ENCODE measurements at places on chromosomes 5 and 9.
A peak's percentile ranks its signal among the peaks of the same experiment; 100 is the strongest.

DNA sequence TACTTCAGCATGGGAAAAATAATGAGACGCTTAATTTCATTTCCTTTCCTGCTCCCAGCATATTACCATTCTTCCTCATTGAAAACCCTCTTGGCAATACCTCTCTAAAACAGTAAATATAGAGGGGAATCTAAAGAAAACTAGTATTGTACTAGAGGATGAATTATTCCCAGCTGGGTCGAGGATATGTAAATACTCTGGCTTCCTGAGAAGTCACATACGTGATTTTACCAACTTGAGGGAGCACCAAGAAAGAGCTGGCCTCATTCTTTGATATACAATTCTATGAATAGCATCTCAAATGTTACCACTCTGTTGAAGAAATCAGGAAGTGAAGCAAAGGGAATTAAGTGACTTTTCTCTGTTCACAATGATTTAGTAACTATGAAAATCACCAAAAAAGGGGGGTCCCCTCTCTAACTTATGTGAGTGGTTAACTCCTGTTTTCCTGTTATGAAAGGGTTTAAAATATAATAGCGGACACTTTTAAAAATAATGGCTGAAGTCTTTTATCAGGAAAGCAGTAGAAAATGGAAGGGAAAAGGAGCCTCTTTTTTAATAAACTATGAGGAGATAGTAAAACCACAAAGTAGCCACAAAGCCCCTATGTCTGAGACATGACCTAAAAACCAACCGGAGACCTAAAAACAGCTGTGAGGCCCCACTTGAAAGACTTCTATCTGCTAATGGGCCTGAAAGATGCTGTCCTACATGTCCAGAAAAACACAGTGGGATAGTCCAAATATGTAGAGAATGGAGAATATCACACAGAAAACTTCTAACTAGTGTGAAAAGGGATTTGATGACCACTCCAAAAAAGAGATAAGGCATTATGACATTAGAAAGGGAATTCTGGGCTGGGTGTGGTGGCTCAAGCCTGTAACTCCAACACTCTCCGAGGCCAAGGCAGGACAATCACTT lies 42.6 kb downstream of the LPAR1 start:
- H3K36me3 ChIP-seq: no peaks in the 10 kb centered on the region
- H3K27ac ChIP-seq: peak overlapping the region; percentile 77
- H3K4me3 ChIP-seq: peak overlapping the region; percentile 19
- H3K4me1 ChIP-seq: peaks cover 79% of the 10 kb centered on the region

DNA sequence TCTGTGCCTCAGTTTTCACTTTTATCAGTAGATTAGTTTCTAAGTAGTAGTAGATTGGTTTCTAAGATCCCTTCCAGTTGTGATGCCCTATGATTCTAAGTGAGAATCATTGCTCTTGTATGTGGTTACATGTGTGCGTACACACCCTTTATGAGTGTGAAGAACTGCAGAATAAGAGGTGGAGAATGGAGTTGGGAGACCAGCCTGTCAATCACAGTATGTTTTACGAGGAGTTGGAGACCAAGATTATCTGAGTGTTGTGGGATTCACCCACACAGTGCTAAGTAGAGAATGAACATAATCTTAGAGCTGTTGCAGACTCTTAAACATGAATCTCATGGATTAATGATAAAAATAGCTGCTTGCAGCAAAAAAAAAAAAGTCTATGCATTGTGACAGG lies 37.6 kb downstream of the KIF24 start:
- peaks cover 11% of the 10 kb centered on the region for H3K4me1 ChIP-seq
- H3K4me3 ChIP-seq: no peak overlapping the region
- no peak overlapping the region for H3K27ac ChIP-seq
- DNase-seq: no peak
- no peaks in the 10 kb centered on the region for H3K27me3 ChIP-seq

DNA sequence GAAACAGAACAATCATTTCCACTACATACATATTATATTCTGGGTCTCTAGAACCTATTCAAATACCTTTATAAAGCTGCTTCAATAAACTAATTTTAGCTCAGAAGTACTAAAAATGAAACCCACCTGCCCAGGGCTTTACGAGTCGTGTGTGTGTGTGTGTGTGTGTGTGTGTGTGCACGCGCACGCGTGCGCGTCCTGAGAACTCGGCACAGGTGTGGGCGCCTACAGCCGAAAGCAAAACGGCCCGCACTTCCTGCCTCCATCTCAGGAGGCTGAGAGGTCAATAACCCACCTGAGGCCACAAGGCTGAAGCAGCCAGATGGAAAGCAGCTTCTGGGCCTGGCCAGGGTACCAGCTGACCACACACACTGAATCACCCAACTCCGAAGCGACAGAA lies 3.0 kb downstream of the CLPTM1L start:
- H3K36me3 ChIP-seq: peaks cover 56% of the 10 kb centered on the region
- peaks cover 6% of the 10 kb centered on the region for H3K4me1 ChIP-seq
- no peak overlapping the region for H3K4me3 ChIP-seq
- H3K27ac ChIP-seq: no peak overlapping the region

GRCh38 chr9:130111786-130112537 lies 58.3 kb downstream of the GPR107 start:
- H3K27me3 ChIP-seq: no peaks in the 10 kb centered on the region
- H3K36me3 ChIP-seq: peaks cover 22% of the 10 kb centered on the region
- H3K4me1 ChIP-seq: no peaks in the 10 kb centered on the region
- no peak overlapping the region for H3K4me3 ChIP-seq
- peak overlapping the region; percentile 13 for H3K27ac ChIP-seq
- DNase-seq: no peak

DNA sequence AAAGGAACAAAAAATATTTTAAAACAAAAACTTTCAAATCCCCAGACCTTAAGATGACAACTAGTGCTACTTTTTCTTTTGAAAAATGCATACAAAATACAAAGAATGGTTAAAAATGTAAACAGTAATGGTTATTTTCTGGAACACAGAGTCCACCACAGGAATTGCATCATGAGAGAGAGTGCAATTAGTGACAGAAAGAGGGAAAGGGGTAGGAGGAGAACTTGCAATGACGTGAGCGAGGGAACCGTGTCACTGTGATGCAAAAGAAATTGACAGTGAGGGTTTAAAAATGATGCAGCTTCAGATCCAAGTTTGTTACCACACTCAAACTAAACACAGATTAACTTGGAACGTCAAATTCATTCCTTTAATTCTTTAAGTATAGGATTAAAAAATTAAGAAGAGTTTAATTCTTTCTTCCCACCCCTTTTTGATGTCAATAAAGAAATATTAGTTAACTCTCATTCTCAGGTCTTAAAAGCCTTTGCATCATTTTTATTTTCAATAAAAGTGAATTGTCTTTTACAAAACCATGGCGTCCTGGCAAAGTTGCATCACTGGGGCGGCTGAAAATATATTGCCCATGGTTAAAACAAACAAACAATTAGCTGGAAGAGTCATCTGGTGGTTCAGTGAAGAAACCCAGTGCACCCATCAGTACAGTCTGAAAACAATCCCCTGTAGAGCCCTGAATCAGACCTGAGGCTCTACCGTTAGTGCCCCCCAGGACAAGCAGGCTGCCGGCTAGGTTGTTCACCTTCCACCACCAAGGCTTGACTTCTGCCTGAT lies 39.5 kb downstream of the MACROH2A1 start:
- DNase-seq: no peak
- H3K27ac ChIP-seq: no peak overlapping the region
- H3K27me3 ChIP-seq: no peaks in the 10 kb centered on the region
- no peaks in the 10 kb centered on the region for H3K4me1 ChIP-seq
